ENCODE measurements at places on chromosomes 12 and 14.

DNA sequence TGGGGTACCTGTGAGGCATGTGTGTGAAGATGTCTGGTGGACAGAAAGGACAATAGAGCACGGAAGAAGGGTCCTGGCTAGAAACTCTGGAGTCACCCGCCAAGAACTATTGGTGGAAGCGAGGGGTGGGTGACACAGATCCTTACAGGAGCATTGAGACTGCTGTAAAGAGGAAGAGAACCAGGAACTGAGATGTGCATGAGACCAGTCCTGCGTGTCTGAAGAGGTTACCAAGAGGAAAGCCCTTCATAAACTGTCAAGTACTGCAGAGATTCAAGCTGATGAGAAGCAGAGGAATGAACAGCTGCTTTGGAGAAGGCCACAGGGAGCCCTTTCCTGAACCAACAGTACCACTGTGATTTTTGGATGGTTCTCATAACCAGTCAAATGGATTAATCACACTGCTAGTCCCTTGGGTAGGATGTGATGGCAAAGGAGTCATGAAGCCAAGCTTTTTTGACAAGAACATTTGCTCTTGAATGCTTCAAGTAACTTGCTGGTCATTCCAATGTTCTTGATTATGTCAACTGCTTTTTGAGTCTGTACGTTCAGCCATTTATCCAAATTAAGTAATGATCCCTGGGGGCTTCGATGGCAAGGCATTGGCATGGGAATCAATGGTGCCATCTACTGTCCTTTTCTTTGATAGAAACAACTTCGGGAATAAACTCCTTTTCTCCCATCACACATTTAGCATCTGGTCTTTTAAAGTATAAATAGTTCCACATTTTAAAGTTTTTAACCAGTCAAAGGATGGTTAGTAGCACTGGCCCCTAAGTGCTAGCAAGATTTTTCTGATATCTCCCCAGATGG, 42.9 kb downstream of the GPR135 start:
- no peak overlapping the region for H3K4me3 ChIP-seq
- no peaks in the 10 kb centered on the region for H3K36me3 ChIP-seq
- no peaks in the 10 kb centered on the region for H3K27me3 ChIP-seq
- H3K27ac ChIP-seq = no peak overlapping the region
- no peaks in the 10 kb centered on the region for H3K4me1 ChIP-seq

GRCh38 chr14:61537563-61538463, 157.5 kb upstream of the HIF1A start:
- H3K36me3 ChIP-seq = no peaks in the 10 kb centered on the region
- peak; percentile 93 for DNase-seq
- H3K27ac ChIP-seq = peak overlapping the region; percentile 99
- H3K27me3 ChIP-seq = no peaks in the 10 kb centered on the region
- peaks cover 45% of the 10 kb centered on the region for H3K4me1 ChIP-seq
- H3K4me3 ChIP-seq = no peak overlapping the region

DNA sequence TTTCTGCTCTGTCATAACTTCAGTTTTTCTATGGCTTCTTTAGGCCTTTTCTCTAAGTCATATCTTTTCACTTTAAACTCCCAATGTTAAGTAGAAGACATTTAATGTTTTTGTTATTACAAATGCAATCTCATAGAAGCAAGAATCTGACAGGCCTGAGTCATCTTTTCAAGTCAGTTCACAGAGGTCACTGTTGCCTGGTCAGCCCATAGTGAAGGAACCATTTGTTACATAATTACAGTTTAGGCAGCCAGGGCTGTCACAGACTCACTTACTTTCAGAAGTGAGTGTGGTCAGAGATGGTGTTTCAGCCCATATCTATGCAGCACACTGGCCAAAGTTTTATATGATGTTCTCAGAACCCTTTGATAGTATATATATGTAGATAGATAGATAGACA, 46.5 kb downstream of the CCER1 start:
- no peak overlapping the region for H3K27ac ChIP-seq
- H3K4me3 ChIP-seq = no peak overlapping the region
- H3K27me3 ChIP-seq = no peaks in the 10 kb centered on the region
- H3K4me1 ChIP-seq = peaks cover 4% of the 10 kb centered on the region
- no peak for DNase-seq

GRCh38 chr12:127286281-127286680, 980.7 kb upstream of the TMEM132C start:
- H3K4me3 ChIP-seq = no peak overlapping the region
- no peaks in the 10 kb centered on the region for H3K36me3 ChIP-seq
- H3K27me3 ChIP-seq = no peaks in the 10 kb centered on the region
- H3K4me1 ChIP-seq = no peaks in the 10 kb centered on the region
